ENCODE measurements at places on chromosomes 12 and 14. TPM values are rescaled to one million over a fixed set of nuclear protein-coding genes. Genes with fewer than 3 reads are reported as not detected.

Gene ART4
- total RNA-seq: 15.6 TPM

Gene GPD1
- total RNA-seq: 11.3 TPM

Gene AEBP2
- 15.0 TPM for total RNA-seq

Gene KLHL28
- total RNA-seq: 7.4 TPM

Gene AMIGO2
- 0.75 TPM for total RNA-seq

Gene PTHLH
- total RNA-seq: 0.20 TPM

Gene NRL
- 0.75 TPM for total RNA-seq

Gene CACNA1C
- total RNA-seq: 8.2 TPM

Gene MYH7
- not detected for total RNA-seq

Gene HOXC5
- total RNA-seq: not detected

Gene GPX2
- not detected for total RNA-seq

Gene PYGL
- 98.7 TPM for total RNA-seq
